HCT116 (cell line): ENCODE measurements at places on chromosomes 12 and 14.

DNA sequence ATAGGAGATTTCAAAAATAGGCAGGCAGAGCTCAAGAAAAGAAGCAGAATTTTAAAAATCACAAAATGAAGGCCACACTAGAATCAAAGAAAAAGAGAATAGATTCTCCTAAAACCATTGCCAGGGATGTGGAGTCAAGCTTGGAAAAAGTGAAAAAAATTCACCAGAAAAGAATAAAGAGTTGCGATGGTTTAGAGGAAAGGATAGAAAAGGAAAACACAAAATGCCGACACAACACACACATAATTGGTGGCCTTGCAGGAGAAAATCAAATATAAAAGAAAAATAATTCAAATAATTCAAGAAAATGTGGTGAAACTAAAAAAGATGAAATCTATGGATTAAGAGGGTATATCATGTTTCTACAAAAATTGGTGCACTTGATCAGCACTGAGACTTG is 181.6 kb upstream of the C14orf180 start:
- H3K36me3 ChIP-seq: no peaks in the 10 kb centered on the region
- H3K27ac ChIP-seq: no peak overlapping the region
- peaks cover 5% of the 10 kb centered on the region; the same call in 1 of the 2 replicates for H3K27me3 ChIP-seq
- DNase-seq: no peak

GRCh38 chr14:33545696-33546095 is 405.2 kb downstream of the EGLN3 start:
- H3K36me3 ChIP-seq: no peaks in the 10 kb centered on the region
- no peak overlapping the region for H3K27ac ChIP-seq
- no peak overlapping the region for H3K4me3 ChIP-seq
- no peaks in the 10 kb centered on the region for H3K4me1 ChIP-seq
- H3K27me3 ChIP-seq: no peaks in the 10 kb centered on the region; the same call in 1 of the 2 replicates

GRCh38 chr12:11668611-11669010 is 19.1 kb downstream of the ETV6 start:
- no peak overlapping the region for H3K27ac ChIP-seq
- no peaks in the 10 kb centered on the region for H3K27me3 ChIP-seq
- H3K4me3 ChIP-seq: no peak overlapping the region
- H3K36me3 ChIP-seq: no peaks in the 10 kb centered on the region
- no peak for DNase-seq
- no peaks in the 10 kb centered on the region for H3K4me1 ChIP-seq

DNA sequence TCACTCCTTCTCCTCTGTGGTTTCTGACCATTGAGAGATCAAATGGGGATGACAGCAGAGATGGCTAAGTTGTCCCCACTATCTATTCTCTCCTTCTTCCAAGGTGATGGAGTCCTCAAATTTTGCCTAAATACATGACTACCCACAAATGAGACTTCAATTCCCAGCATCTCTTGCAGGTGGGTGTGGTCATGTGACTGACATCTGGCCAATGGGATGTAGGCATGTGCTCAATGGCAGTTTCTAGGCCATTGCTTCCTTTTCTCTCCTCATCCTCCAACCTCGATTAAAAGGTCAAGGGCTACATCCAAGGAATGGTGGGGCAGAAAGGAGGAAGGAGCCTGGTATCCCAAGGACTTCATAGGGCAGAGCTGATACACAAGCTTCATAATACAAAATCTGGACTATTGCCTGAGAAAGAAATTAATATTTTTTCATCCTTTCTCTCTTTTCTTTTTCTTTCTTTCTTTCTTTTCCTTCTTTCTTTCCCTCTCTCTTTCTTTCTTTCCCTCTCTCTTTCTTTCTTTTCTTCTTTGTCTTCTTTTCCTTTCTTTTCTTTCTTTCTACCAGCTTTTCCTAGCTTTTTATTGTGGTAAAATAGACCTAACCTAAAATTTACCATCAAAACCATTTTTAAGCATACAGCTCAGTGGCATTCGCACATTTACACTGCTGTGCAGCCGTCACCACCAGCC is 100.9 kb upstream of the PRB2 start:
- no peak for DNase-seq
- no peaks in the 10 kb centered on the region for H3K36me3 ChIP-seq
- H3K4me1 ChIP-seq: no peaks in the 10 kb centered on the region
- no peak overlapping the region for H3K27ac ChIP-seq

DNA sequence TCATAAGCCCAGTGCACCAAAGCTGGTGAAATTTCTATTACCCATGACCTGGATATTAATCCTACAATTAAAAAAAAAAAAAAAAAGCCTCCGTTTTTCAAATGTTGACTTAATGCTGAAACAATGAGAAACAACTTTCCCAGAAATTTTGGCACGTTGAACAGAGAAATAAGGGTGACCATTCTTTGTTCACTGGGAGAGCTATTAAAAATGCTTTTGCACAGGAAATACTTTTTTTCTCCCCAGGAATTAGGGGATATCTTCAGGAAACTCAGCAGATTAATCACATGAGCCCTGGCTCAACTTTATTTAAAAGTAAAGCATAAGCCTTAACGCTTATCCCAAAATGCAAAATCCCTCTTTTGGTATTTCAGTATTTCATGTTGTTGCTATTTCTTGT is 54.8 kb upstream of the FLRT2 start:
- no peaks in the 10 kb centered on the region for H3K4me1 ChIP-seq
- DNase-seq: no peak
- no peak overlapping the region for H3K4me3 ChIP-seq
- no peaks in the 10 kb centered on the region for H3K36me3 ChIP-seq

DNA sequence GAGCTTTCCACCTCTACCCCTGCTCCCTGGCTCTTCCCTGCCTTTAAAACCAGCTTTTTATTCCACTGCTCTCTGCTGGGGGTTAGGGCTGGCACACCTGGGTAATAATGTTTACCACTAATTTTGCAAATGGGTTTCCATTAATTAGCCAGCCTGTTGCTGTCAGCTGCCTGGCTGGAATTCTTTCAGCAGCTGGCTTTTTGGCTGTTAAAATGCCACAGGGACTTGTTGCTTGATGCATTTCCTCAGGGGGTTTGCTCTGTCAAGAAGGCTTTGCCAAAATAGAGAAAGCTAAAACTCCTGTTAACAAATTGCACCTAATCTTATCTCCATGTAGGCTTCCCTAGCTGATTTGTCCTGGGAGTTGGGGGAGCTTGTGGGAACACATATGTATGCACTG is 51.8 kb upstream of the PSMC1 start:
- no peak overlapping the region for H3K4me3 ChIP-seq
- no peaks in the 10 kb centered on the region for H3K4me1 ChIP-seq
- H3K27ac ChIP-seq: no peak overlapping the region
- no peaks in the 10 kb centered on the region for H3K36me3 ChIP-seq

GRCh38 chr12:62604373-62604772 is 137.7 kb downstream of the MON2 start:
- H3K4me3 ChIP-seq: peak overlapping the region; percentile 79
- no peak for DNase-seq
- no peaks in the 10 kb centered on the region for H3K36me3 ChIP-seq
